ENCODE measurements at places on chromosomes 5 and 9.

DNA sequence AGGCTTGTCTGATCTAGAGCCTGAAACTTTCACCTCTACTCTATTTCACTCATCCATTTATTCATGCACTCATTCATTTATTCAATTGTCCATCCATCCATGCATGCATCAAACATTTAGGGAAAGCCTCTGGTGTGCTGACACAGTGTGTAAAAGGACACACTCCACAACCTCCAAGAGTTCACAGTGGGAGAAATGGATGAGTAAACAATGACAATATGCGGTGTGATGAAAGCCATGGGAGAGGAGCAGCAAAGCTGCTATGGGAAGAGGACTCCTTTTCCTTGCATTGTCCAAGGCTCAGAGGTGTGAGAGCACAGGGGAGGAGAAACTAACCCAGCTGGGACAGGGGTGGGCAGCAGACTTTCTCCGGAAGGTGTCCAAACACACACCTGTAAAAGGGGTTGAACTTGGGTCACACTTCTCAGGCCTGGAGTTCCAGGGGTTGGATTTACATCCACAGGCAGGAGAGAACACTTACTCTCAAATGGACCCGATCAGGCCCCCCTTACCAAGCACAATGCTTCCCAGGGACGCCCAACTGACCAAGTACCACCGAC lies 21.2 kb upstream of the PFDN1 start:
- no peak for DNase-seq

- peak; percentile 18 for DNase-seq
Observed at GRCh38 chr9:86434039-86434726, 80.0 kb upstream of the TUT7 start.

GRCh38 chr9:22582221-22582620 lies 135.6 kb downstream of the DMRTA1 start:
- DNase-seq: no peak

- no peak for DNase-seq
Observed at GRCh38 chr5:95835682-95836385, 13.3 kb upstream of the GLRX start.

DNA sequence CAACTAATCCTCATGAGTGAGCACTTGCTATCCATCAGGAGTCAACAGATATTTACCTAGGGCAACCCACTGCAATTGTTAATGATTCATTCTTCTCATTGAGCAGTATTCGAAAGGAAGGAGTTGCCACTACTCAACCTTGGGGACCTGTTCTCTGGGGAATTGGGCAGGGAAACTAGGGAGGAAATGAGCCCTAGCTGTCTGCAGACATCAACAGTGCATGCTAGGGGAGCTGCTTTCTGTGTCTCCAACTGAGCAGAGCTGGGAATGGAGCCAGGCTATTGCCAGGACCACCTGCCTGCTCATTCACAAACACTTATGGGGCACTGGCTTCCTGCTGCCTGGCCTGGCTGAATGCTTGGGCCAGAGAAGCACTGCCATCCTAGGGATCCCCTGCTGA lies 183.4 kb downstream of the TMEM38B start:
- DNase-seq: no peak
